ENCODE measurements at places on chromosomes 1 and 21. TPM values are rescaled to one million over a fixed set of nuclear protein-coding genes. Genes with fewer than 3 reads are reported as not detected.

DNA sequence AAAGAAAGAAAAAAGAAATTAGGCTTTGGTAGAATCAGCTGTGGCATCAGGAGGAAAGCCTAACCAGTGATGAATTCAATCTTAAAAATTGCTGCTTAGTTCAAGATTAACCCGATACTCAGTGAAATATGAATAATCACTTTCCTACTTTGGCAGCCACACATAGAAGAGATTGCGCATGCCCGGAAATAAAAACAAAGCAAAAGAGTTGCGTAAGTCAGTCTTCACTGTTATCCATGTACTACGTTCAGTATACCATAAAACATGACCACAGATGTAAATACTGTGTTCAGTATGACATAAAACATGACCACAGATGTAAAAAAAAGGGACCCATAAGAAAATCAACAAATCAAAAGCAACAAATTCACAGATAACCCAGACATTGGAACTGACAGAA lies 19.2 kb downstream of the CD1D start:
- no peak overlapping the region for H3K27ac ChIP-seq
- no peaks in the 10 kb centered on the region for H3K27me3 ChIP-seq
- H3K4me1 ChIP-seq: peaks cover 6% of the 10 kb centered on the region
- no peaks in the 10 kb centered on the region for H3K36me3 ChIP-seq
- H3K4me3 ChIP-seq: no peak overlapping the region

- no peak overlapping the region for H3K4me3 ChIP-seq
- DNase-seq: no peak
- no peak overlapping the region for H3K27ac ChIP-seq
- no peaks in the 10 kb centered on the region for H3K27me3 ChIP-seq
- no peaks in the 10 kb centered on the region for H3K36me3 ChIP-seq
- H3K4me1 ChIP-seq: no peaks in the 10 kb centered on the region
These were observed 32.5 kb downstream of the LRRC3 start for GRCh38 chr21:44487831-44488230.

- no peaks in the 10 kb centered on the region for H3K36me3 ChIP-seq
- no peak overlapping the region for H3K27ac ChIP-seq
- no peaks in the 10 kb centered on the region for H3K27me3 ChIP-seq
These were observed 26.2 kb upstream of the LYST start for GRCh38 chr1:235892734-235893413.

The PRAMEF9 gene
- total RNA-seq: not detected

The KIF2C gene
- 0.44 TPM for total RNA-seq
